ENCODE measurements at places on chromosomes 13 and 19. TPM values are rescaled to one million over a fixed set of nuclear protein-coding genes. Genes with fewer than 3 reads are reported as not detected.

GRCh38 chr13:20424949-20425348, 100.7 kb downstream of the CRYL1 start:
- H3K27ac ChIP-seq: no peak overlapping the region
- H3K4me1 ChIP-seq: peaks cover 28% of the 10 kb centered on the region
- H3K36me3 ChIP-seq: peaks cover 21% of the 10 kb centered on the region
- DNase-seq: no peak
- no peak overlapping the region for H3K4me3 ChIP-seq

DNA sequence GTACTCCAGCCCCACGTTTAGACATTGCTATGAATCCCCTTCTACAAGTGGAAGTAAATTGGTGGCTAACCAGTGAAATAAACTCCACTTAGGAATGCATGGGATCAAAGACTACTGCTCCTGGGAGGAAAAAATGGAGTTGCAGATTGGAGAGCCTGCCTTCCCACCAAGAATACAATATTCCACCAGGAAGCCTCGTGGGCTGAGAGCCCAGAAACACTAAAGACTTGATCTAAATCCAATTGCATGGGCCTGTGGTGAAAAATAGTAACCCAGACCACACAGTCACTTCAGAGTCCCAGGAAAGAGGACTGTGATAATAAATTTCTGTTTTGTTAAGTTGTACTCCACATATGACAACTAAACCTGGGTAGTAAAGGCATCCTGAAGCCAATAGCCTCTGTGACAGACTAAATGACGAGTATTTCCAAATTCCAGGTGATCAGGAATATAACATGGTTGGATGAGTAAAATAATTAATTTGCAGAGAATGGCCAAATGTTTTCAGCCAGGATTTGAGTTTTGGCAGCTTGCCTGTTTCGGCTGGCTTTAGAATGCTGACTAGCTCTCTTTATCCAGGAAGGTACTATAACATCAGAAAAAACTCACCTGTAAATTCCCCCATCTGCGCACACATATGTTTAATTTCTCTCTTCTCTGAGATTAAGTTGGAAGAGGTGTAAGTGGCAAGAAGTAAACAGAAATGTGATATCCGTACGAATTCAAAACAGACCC, 480.3 kb downstream of the LIG4 start:
- no peak overlapping the region for H3K27ac ChIP-seq
- H3K4me3 ChIP-seq: no peak overlapping the region
- H3K4me1 ChIP-seq: no peaks in the 10 kb centered on the region

DNA sequence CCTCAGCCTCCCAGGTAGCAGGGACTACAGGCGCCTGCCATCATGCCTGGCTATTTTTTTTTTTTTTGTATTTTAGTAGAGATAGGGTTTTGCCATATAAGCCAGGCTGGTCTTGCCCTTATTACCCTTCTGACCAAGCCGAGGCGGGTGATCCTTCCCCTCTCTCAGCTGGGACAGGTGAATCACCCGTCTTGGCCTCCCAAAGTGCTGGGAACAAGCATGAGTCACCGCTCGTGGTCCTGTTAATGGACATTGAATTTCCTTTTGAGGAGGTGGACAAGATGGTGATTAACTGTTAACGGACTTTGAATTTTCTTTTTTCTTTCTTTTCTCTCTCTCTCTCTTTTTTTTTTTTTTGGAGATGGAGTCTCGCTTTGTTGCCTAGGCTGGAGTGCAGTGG, 10.6 kb downstream of the CD70 start:
- no peak for DNase-seq
- H3K27ac ChIP-seq: no peak overlapping the region
- H3K36me3 ChIP-seq: peaks cover 3% of the 10 kb centered on the region
- peaks cover 3% of the 10 kb centered on the region for H3K27me3 ChIP-seq

GRCh38 chr19:39514840-39515550, at the start of gene SELENOV:
SELENOV (plus strand) TSS chr19:39515139; CDS start chr19:39515213, 74 bp downstream.
- H3K4me1 ChIP-seq: peaks cover 15% of the 10 kb centered on the region
- peaks cover 1% of the 10 kb centered on the region for H3K36me3 ChIP-seq
- DNase-seq: no peak
- peaks cover 42% of the 10 kb centered on the region for H3K27me3 ChIP-seq
- no peak within 1 kb of the TSS for H3K27ac ChIP-seq

DNA sequence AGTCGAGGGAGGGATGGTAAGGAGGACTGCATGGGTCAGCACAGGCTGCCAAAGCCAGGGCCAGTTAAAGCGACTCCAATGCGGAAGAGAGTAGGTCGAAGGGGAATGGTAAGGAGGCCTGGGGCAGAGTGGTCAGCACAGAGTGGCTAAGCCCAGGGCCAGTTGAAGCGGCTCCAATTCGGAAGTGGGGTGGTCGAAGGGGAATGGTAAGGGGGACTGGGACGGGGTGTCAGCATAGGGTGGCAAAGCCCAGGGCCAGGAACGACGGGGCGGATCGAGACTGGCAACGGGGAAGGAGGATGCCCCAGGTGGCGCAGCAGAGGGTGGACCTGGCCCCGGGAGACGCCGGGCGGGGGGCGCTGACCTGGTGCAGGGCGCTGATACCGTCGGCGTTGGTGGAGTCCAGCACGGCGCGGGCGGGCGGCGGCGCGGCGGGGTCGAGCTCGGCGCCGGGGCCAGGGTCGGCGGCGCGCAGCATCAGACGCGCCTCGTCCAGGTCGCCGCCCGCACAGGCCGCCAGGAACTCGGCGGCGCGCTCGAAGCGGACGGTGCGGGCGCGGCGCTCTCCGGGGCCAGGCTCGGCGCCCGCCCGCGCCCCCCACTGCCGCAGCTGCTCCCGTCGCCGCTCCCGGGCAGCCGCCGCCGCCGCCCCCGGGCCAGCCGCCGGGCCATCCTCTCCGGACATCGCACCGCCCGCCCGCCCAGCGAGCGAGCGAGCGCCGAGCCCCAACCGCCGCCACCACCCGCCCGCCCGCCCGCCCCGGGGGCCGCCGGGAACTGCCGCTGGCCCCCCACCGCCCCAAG, at the start of gene PPP1R12C:
Gene PPP1R12C, minus strand, starts transcription at position 779 of the 804 bp plus-strand sequence. Its CDS starts 94 bp downstream, at position 685.
- H3K36me3 ChIP-seq: peaks cover 16% of the 10 kb centered on the region
- H3K4me3 ChIP-seq: peak within 1 kb of the TSS; percentile 97
- DNase-seq: peak; percentile 28
- H3K27ac ChIP-seq: peak within 1 kb of the TSS; percentile 91

GRCh38 chr13:114045113-114045735, 71.3 kb upstream of the C13orf46 start:
- H3K27me3 ChIP-seq: peaks cover 3% of the 10 kb centered on the region
- no peak for DNase-seq
- peak overlapping the region; percentile 9 for H3K27ac ChIP-seq
- no peak overlapping the region for H3K4me3 ChIP-seq

DNA sequence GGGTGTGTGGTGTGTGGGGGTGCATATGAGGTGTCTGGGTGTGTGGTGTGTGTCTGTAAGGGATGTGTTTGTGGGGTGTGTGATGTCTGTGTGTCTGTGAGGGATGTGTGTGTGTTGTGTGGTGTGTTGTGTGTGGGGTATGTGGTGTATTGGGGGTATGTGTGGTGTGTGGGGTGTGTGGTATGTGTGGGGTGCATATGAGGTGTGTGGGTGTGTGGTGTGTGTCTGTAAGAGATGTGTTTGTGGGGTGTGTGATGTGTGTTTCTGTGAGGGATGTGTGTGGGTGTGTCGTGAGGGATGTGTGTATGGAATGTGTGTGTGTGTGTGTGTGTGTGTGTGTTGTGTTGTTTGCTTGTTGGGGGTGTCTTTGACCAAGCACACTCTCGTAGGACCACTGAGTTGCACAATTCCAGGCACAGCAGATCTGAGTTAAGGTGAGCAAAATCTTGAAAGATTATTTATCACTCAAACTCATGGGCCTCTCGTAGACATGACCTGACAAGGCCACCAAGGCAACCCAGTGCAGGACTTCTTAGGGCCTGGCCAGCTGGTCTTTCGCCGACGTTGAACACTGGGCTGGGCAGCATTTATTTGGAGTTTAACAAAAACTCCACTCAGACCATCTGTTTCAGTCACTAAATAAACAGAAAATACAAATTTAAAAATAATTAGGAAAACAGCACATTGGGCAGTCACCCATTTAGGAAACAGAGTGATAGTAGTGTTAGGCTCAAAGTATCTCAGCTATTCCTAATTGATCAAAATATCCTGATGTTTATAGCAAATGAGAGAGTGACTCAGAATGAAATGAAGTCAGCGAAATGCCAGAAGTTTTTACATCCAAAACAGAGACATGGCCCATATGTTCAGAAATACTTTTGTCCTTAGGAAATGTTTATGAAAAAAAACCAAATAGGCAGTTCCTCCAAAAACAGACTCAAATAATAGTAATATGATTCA, 301.1 kb downstream of the FGF9 start:
- H3K4me3 ChIP-seq: no peak overlapping the region
- H3K27ac ChIP-seq: no peak overlapping the region
- no peaks in the 10 kb centered on the region for H3K4me1 ChIP-seq
- no peaks in the 10 kb centered on the region for H3K27me3 ChIP-seq
- DNase-seq: no peak

GRCh38 chr19:50743537-50743936, 20.4 kb downstream of the CLEC11A start:
- no peak overlapping the region for H3K4me3 ChIP-seq
- H3K27ac ChIP-seq: no peak overlapping the region
- no peaks in the 10 kb centered on the region for H3K36me3 ChIP-seq
- H3K27me3 ChIP-seq: peaks cover 9% of the 10 kb centered on the region
- H3K4me1 ChIP-seq: no peaks in the 10 kb centered on the region
- DNase-seq: no peak

DNA sequence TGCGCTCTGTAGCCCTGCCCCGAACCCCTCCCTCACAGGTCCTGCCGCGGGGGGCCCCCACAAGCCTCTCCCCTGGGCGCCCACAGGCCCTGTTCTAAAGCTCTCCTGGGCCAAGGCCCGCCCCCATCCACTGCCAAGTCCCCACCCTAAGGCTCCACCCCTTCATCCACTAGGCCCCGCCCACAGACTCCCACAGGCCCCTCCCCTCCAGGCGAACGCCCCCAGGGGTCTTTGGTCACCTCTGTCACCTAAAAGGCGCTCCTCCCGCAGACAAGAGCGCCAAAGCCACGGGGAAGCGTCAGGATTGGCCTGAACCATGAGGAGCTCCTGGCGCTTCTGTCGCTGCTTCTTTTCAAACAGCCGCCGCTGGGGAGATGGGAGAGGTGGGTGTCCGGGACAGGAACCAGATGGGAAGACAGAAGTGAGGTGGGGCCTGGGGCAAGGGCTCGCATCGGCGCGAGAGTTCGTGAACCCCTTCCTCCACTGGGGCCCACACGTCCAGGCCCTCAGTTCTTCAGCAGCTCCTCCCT, 2.3 kb downstream of the TULP2 start:
- H3K27ac ChIP-seq: no peak overlapping the region
- H3K36me3 ChIP-seq: peaks cover 12% of the 10 kb centered on the region
- peak overlapping the region; percentile 51 for H3K4me3 ChIP-seq
- peaks cover 30% of the 10 kb centered on the region for H3K4me1 ChIP-seq
- peaks cover 24% of the 10 kb centered on the region for H3K27me3 ChIP-seq

COL4A2 gene
- total RNA-seq: not detected

ZNF579 gene
- 5.6 TPM for total RNA-seq

APOC1 gene
- not detected for total RNA-seq

ZNF135 gene
- 1.2 TPM for total RNA-seq

MCF2L gene
- 0.76 TPM for total RNA-seq

Measured in activated CD8-positive, alpha-beta T cell treated with anti-CD3 and anti-CD28 coated beads, Interleukin-2, amount 10 ng/mL, durations not matched to agents 7 days and 5 days (primary cell).